Naive thymus-derived CD4-positive, alpha-beta T cell (primary cell): ENCODE measurements at places on chromosomes 3 and 15.
A peak's percentile ranks its signal among the peaks of the same experiment; 100 is the strongest.

- DNase-seq = no peak
Observed at GRCh38 chr3:28915741-28916500, 364.9 kb upstream of the RBMS3 start.

GRCh38 chr3:151726016-151726415, 7.7 kb upstream of the AADACL2 start:
- no peak for DNase-seq

DNA sequence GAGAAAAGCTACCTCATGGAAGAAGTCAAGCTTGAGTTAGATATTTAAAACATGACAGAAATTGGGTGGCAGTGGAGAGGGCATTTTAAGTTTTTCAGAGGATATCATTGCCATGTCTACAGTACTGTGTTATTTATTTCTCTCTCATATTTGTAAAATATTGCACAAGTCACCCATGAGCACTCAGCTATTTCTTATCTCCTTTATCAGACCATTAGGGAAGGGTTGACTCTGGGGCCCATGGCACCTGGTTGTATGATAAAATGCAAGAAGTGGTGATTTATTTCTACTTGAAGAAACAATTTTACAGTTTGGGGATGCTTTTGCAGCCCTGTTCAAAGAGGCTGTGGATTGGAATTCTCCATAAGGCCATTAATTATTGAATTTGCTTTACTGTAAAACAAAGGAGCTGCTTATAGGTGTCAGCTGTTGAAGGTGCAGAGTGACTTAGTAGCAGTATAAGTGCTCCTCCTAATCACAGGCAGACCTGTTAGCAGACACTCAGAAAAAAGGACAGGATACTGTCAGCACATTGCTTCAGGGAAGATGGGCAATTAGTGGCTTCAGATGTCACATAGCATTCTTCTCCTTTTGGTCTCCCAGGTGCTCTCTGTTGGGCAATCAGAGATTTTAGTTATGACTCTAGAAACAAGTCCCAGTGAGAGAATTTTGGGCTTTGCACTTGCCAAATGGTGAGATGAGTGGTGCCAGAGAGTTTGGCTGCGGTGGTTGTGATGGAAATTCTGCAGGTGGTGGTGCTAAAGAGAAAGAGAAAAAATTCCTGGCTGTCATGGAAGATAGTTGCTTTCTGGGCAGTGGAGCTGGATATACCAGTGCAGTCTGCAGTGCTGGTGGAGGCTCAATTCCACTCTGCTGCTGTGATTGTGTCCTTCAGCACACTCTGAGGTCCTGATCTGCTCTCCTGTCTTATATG, 129.7 kb upstream of the ROPN1 start:
- DNase-seq = no peak

DNA sequence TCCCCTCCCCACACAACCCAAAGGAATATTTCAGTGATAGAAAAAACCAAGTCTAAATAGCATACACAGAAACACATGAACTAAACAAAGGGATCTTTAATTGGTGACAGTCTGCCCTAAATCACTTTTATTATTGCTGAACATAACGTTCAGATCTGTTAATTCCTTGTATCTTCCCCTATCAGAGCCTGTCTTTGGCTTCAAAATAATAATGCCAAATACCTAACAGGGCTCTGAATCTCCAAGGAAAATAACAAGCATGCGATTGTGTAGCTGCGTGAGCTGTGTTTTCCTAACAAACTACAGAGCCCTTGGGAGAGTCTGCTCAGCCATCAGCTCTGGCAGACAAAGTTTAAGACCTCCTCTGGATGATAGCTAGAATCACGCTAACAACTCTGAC, 1010.1 kb downstream of the ROBO1 start:
- no peak for DNase-seq

GRCh38 chr15:52080031-52080430, 32.5 kb downstream of the BCL2L10 start:
- DNase-seq = no peak

DNA sequence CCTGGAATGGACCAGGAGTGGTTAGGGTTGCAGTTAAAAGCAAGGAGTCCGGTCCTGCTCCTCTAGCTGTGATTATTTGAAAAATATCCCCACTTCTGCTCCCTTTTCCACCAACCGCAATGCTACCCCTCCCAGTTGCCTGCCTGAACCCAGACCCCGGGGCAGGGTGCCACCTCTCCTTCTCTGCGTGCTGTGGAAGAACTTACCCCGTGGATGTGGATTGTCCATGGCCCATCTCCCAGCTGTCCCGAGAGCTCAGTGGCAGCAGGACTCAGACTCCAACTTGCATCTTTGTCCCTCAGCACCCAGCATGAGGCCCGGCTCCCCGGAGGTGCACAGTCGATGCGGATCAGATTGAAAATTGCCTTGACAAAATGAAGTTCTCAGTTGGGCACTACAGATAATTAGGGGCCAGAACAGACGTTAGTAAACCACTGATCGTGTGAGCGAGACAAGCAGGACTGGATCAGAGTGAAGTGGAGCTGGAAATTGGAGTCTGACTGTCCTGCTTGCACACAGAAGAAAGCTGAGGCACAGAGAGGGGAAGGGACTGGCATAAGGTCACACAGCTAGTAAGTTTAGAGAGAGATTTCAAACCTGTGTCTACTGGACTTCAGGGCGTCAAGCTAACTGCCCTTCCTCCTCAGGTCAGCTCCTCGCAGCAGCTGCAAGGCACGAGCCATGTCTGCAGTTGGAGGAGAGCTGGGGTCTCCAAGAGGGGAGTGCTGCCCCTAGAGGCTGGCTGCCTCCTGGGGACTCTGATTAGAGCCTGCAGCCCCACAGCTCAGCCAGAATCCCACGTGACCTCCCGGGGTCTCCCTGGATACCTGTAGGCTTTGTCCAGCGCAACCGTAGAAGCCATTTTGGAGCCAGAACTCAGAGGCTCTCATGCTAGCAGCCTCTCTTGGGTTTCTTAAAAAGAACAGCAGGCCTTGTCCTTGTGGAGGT, 14.7 kb downstream of the SLC6A1 start:
- no peak for DNase-seq

- DNase-seq = no peak
Observed at GRCh38 chr15:51658664-51659063, 22.6 kb upstream of the SCG3 start.

DNA sequence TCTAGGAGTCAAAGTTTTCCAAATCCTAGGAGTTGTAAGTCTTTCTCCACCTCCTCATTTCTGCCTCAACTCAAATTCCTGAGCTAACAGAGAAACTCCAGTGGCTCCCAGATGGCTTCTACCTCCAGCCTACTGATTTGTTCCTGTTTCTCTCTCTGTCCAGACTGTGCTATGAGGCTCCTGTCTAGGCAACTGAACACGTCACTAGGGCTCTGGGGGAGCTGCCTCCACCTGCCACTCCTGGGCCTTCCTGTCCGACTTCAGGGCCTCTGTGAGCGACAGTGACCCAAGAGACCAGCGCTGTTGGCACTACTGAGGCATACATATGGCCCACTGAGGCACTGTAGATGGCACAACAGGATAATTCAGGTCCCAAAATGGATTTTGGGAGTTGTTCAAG, 71.4 kb downstream of the EXOG start:
- DNase-seq = no peak

- no peak for DNase-seq
Observed at GRCh38 chr15:99239545-99240198, 9.7 kb downstream of the TTC23 start.

GRCh38 chr3:162938083-162938482, 1441.5 kb downstream of the OTOL1 start:
- no peak for DNase-seq

DNA sequence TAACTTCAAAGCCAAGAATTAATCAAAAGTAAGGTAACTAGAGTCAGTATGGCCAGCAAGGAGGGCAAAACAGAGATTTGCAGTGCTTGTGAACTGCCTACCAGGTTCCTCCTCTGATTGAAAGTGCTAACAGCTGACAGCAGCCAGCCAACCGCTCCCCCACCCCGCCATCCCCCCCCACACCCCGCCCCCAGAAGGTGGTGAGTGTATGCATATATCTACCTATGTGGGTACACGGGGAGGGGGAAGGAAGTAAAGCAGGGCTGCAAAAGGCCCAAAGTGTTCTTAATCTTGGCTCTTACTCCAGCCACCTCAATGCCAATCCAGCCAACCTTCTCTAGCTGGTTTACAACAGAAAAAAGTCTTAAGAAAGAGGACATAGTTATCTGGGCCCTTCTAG, 50.7 kb downstream of the RAF1 start:
- no peak for DNase-seq

- DNase-seq = peak; percentile 44
Observed at GRCh38 chr15:68930268-68931022, at the start of gene SPESP1. Gene SPESP1 (plus strand): TSS chr15:68930525. CDS start chr15:68930654, 129 bp downstream.

- no peak for DNase-seq
Observed at GRCh38 chr3:106332884-106333283, 464.1 kb upstream of the CBLB start.

- no peak for DNase-seq
Observed at GRCh38 chr3:160665231-160665630, 11.7 kb upstream of the ARL14 start.

DNA sequence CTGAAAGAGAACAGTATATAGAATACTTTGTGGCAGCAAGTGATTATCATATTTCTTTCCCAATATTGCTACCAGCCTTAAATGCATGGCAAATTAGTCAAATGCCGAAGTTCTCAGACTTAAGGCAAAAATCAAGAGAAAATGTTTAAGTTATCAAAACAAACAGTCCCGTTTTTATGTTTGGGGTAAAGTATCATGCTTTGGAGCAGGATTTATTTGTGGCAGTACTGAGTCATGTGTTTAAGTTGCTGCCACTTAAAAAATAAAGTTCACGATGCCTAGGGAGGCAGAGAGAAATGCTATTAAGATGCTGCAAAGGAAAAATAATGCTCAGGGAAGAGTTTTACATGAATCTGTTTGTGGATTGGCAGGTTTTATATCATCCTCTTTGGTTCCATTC, 417.4 kb upstream of the MDFIC2 start:
- DNase-seq = no peak

DNA sequence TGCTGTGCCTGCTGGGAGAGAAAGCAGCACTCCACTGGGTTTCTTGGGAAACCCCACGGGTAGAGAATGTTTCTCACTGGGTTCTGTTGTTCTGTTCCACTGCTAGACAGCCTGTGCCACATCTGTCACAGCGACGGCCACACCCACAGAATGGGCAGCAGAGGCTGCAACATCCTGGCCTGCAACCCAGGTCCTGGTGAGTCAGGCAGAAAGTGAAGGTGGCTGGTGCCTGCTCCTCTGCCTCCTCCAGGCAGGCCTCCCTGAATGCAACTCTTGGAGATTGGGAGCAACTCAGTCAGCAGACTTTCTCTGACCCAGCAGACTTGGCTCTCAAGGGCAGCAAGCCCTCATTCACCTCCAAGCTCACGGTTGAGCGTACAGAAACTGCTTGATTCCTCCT, 13.0 kb downstream of the C3orf18 start:
- no peak for DNase-seq

- no peak for DNase-seq
Observed at GRCh38 chr3:8745619-8746370, 12.2 kb downstream of the CAV3 start.

DNA sequence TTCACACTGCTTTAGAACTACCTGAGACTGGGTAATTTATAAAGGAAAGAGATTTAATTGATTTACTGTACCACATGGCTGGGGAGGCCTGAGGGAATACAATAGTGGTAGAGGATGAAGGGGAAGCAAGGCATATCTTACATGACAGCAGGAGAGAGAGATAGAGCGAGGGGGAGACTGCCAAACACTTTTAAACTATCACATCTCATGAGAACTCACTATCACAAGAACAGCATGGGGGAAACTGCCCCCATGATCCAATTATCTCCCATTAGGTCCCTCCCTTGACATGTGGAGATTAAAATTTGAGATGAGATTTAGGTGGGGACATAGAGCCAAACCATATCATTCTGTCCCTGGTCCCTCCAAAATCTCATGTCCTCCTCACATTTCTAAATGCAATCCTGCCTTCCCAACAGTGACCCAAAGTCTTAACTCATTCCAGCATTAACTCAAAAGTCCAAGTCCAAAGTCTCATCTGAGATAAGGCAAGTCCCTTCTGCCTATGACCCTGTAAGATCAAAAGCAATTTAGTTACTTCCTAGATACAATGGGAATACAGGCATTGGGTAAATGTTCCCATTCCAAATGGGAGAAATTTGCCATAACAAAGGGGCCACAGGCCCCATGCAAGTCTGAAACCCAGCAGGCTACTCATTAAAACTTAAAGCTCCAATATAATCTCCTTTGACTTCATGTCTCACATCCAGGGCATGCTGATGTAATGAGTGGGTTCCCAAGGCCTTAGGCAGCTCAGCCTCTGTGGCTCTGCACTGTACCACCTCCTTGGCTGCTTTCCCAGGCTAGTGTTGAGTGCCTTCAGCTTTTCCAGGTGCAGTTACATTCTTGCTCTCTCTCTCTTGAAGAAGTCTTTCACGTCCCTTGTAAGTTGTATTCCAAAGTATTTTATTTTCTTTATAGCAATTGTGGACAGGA, 481.7 kb upstream of the TGFBR2 start:
- DNase-seq = no peak

DNA sequence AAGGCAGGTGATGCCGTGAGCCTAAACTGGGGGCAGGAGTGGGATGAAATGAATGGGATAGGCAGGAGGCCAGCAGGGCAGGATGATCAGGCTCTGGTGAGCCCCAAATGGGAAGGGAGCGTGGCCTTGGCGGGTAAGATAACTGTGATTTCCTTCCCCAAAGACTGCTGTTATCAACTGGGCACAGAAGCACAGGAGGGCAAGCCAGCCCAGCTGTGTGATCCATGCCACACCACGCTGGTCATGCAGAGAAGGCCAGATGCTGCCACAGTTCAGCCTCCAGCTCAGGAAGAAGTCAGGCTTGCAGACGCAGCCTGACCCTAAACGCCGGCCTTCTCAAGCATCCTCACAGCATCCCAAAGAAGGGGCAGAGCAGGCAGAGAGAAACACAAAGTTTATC, 52.1 kb upstream of the GNB5 start:
- no peak for DNase-seq

GRCh38 chr3:14511623-14512280, 28.4 kb downstream of the GRIP2 start:
- DNase-seq = no peak

GRCh38 chr3:113496924-113497323, 18.0 kb downstream of the SPICE1 start:
- DNase-seq = no peak

GRCh38 chr3:27570421-27571106, 86.4 kb upstream of the SLC4A7 start:
- DNase-seq = no peak

DNA sequence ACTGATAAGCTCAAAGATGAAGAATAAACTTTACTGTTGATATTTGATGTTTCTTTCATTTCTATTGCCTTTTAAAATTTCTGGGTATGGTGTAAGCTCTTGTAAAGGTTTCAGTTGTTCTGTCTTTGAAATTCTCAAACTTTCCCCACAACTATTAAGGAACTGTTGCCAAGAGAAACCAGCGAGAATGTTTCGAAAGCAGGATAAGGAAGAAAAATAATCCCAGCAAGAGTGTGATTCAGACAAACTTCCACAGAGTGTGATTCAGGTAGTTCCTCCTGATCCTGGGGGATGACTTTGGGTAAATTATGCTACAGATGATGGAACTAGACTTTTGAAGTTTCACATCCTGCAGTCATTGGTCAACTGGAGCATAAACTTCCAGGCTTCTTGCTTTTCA, 632.0 kb downstream of the NSUN3 start:
- DNase-seq = no peak

GRCh38 chr15:64166102-64166890, 3.5 kb upstream of the PPIB start:
- no peak for DNase-seq

GRCh38 chr3:140501061-140501769, 176.6 kb upstream of the TRIM42 start:
- DNase-seq = no peak

GRCh38 chr3:128378631-128379347, 87.9 kb downstream of the DNAJB8 start:
- DNase-seq = no peak

- no peak for DNase-seq
Observed at GRCh38 chr3:107218864-107219269, 158.4 kb upstream of the CCDC54 start.
